Activated T-cell treated with anti-CD3 and anti-CD28 coated beads for 48 hours (primary cell): ENCODE measurements at places on chromosomes 3 and 15.

DNA sequence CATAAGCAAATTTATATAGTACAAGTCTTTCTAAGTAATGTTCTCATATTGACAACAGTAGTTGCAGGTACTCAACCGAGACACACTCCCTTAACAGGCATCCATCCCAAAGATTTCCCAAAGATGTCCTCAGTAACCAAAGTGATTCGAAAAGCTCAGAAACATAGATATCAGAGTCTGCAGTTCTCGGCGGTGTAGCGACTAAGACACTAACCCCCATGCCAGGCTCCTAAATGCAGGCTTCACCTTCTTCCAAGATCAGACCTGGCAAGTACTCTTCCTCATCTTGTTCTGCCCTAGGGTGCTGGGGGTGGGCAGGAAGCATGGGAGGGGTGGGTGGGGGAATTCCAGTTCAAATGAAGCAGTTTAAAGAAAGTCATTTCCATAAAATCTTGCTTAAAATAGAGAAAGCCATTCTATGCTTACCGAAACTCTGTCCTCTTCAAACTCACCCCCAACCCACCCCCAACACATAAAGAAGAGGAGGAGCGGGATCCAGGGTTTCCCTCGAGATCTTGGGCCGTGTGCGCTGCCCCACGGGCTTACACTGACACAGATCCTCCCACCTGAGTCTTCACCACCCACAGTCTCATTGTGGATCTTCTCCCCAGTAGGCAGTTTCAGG, 59.0 kb upstream of the BCL6 start:
- DNase-seq = no peak

DNA sequence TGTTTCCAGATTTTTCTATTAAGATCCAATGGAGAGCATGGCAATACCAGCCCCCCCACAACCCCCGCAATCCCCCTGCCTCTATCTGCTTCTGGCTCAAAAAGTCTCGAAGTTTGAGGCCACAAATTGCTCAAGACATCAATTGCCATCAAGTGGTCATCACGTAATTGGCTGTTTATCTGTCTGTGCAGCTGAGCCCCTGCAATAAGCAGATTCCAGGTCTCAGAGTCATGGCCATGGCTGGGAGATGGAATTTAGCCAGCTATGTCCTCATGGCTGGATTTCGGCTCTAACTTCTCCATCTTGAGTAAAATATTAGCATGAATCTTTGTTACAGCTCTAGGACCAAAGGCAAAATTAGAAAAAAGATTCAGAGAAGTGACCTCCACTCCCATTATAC, 22.7 kb downstream of the SSUH2 start:
- DNase-seq = no peak

DNA sequence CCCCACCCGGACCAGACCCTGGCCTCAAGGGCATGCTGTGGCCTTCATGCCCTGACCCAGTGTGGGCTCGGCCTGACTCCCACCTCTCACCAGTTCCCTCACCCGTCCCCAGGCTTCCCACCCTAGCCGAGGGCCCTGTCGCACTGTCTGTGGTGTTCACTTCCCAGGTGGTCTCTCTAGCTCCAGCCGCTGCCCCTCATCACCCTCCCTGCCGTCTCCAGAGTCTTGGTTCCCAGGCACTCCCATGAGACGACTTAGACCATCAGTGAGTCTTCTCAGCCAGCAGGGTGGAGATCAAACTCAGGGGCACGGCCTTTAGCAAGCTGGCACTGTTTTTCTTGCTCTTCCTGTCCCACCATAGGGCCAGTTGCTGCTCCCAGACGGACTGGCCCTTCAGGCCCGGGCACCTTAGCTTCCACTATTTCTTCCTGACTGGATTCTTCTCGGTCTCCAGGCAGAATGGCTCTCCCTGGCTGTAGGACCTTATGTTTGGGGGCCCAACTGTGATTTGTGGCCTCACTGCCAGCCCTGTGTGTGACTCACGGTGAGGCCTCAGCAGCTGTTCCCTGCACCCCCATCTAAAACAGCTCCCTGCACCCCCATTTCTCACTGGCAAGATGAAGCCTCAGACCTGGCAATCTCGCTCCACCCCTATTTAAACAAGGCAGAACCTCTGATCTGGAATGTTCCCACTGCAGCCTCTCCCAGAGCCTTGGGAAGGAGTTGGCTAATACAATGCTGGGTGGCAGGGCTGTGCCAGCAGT, 9.4 kb upstream of the PCSK6 start:
- no peak for DNase-seq

- no peak for DNase-seq
These were observed 126.2 kb upstream of the BHLHE40 start for GRCh38 chr3:4852780-4853748.

DNA sequence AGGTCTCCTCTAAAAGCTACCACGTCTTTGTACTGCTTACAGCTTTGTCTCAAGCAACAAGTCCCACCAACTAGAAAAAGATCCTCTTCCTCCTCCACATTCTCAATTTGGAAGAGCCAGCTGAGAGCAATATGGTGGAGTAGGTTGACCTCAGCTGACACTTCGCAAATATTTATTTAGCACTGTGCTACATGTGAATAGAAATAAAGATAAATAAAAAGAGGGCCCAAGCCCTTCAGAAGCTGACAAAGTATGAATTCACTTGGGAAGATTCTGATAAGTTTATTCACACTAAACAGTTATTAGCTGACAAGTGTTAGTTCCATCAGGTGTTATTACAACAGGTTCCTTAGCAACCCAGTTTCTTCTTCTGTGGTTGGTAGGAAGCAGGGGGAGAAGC, 310.3 kb downstream of the GBE1 start:
- DNase-seq = no peak

- no peak for DNase-seq
These were observed 818.8 kb upstream of the LMCD1 start for GRCh38 chr3:7682822-7683229.

DNA sequence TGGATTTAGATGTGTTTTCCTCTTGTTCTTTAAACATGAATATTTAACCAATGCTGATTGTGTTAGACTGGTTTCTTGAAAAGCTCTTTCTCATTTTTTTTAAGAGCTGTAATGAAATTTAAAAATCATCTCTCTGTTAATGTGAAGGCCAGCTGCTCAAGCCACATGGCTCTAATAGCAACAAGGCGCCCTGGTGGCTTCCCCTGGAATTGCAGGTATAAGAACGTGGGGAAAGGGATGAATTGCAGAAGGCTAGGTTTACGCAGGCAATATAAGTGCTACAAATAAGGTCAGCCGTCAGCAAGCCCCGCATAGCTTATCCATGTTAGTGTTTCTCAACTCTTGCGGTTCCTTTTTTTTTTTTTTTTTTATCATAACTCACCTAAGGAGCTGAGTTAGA, 108.5 kb downstream of the SAMMSON start:
- peak; percentile 3 for DNase-seq

- DNase-seq = no peak
These were observed 460.0 kb downstream of the CNTN6 start for GRCh38 chr3:1552831-1553230.

DNA sequence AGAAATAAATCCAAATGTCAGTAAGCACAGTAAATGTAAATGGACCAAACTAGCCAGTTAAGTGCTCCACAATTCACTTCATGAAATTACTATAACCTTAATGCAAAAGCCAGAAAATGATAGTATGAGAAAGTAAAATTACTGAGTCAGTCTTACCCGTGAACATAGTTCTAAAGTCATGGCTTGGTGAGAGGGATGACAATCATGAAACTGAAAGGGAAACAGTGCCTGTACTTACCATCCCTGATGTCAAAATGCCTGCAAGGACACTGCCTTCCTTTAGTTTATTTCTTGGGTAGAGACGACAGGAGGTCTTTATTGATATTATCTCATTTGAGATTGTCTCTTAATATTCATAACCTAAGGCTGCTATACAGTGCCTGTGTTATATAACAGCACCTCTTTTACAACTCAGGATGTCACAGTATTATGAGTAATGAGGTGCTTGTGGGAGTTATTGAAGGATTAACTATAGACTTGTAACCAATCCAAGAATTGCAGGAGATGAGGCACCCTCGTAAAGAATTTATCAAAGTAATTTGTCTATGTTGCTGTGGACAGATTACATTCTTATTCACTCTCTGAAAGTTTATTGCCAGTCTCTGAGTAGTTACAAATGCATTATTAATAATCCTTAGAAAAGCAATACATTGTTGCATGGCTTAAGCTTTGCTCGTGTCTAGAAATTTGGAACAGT, 142.9 kb upstream of the BFSP2 start:
- no peak for DNase-seq

- DNase-seq = no peak
These were observed 783.7 kb downstream of the AGBL1 start for GRCh38 chr15:86863226-86863915.

GRCh38 chr3:66299891-66300290, 79.1 kb downstream of the SLC25A26 start:
- no peak for DNase-seq

DNA sequence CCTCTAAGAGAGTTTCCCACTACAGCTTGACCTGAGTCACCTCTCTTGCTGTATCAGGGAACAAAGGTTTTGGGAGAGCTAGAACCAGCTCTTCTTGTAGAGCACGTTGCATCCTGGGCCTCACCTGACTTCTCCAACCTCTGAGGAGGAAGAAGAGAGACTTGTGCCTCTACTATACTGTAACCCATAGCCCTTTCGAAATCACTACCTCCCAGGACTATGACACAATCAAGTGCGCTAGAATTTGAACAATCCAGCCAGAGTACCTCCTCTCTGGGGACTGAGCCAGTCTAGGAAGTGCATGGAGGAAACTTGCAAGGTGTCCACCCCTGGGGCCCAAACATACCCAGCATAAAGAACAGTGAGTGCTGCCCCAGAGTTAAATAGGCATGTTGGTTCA, 192.8 kb upstream of the BHLHE40 start:
- no peak for DNase-seq

DNA sequence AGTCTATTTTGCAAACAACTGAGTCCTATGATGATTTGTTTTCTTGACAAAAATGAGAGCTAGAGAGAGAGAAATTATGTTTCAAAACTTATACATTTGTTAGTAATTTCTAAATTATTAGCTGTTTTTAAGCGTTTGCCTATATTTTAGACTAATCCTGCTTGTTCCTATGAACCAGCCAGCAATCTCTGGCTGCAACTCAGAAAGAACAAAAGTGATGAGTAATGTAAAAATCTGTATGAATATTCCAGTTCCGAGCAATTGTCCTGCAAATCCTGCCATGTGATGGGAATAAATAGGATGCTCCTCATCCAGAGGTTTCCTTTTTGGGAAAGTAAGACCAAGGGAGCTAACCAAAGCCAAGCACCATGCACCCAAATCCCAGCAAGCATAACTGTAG, 228.3 kb upstream of the GBE1 start:
- DNase-seq = no peak

GRCh38 chr15:83690676-83691075, 36.8 kb downstream of the ADAMTSL3 start:
- DNase-seq = no peak

DNA sequence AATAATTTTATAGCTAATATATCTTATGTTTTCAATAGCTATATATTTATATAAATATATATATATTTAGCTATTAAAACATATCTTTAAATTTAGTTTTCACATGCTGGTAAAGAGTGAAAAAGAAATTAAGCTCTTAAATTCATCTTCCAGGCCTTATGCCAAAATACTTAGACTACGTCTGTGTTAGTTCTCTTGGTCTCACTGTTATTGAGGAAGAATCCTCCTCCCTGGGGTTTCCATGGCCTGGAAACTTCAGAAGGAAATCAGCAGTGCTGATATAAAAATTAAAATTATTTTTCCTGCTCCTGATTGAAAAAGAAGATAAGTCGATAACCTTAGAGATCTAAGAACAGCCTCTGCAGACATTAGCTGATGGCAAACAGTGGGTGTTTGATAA, 225.1 kb upstream of the LMCD1 start:
- DNase-seq = no peak

DNA sequence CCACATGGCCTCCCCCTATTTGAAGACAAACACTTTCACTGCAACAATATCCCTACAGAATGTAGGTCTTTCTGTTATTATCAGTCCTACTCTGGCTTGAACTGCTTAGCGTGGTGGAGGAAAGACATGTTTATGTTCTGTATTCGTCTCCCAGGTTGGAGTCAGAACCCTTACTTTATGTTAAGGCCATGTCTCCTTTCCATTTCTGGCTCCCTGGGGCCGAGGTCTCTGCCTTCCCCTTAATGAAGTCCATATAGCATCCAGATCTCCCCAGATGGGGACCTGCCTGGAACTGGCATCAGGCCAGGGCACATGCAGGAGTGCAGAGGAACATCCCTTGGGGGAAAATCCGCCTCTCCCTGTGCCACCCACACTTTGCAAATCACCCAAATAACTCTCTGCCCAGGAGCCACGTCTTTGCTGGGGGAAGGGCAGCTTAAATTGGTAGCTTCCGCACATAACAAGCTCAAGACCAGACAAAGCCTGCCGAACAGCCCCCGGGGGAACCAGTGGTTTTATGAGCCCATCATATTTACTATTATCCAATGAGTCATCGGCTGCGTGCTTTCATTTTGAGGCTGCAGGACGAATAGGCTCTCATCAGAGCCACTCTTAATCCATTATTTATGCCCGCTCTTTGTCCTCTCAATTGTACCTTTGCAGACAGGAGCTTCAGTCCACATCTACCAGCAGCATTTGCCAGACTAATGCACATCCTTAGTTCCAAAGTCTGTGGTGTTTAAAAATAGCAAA, 237.0 kb downstream of the UACA start:
- DNase-seq = no peak

DNA sequence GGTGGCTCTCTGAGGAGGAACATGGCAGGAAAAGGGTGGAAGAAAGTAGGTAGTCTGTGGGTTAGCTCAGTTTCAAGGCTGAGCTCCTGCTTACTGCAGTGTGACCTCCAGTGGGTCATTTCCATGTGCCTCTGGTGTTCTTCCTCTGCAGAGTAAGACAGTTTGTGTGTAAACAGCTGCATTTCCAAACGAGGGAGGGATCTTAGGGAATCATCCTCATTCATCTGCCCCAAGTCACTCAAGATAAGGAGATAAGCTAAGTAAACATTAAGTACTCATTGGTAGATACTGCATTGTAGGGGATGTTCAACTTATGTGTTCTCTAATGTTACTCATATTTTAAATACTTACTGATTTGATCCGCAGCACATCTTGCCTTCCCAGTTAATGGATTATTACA, 83.6 kb downstream of the CLSTN2 start:
- DNase-seq = no peak

DNA sequence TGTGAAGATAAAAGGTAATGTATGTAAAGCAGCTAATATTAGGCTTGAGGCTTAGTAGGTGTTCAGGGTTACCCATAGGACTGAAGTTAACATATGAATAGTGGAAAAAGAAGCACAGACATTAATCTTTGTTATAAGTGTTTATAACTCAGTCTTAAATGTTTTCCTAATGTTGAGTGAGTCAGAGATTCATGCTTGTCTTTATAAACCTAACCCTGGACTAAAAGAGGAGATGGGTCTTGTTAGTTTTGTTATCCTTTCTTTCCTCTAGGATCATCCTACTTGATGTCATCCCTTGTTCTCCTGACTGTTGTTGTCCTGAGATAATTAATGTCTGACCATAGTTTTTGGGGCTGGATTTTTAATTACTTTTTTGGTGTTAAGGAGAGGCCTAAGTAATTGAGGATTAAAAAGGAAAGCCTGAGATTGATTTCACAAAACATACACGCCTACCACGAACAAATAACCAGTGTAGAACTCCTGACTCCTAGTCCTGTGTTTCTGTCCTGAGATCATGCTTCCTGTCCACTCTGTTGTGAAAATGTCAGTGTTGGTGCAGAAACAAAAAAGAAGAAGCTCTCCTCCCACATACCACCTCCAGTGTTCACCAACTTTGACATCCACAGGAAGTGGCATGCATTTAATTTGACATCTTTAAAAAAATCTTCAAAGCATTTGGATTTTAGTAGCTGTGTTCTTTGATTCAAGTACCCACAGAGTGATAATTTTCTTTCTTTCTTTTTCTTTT, 8.4 kb downstream of the MITF start:
- no peak for DNase-seq
